ENCODE measurements at places on chromosomes 4 and X. TPM values are rescaled to one million over a fixed set of nuclear protein-coding genes. Genes with fewer than 3 reads are reported as not detected.

UGT2B7 gene
- 0.77 TPM for total RNA-seq

DNA sequence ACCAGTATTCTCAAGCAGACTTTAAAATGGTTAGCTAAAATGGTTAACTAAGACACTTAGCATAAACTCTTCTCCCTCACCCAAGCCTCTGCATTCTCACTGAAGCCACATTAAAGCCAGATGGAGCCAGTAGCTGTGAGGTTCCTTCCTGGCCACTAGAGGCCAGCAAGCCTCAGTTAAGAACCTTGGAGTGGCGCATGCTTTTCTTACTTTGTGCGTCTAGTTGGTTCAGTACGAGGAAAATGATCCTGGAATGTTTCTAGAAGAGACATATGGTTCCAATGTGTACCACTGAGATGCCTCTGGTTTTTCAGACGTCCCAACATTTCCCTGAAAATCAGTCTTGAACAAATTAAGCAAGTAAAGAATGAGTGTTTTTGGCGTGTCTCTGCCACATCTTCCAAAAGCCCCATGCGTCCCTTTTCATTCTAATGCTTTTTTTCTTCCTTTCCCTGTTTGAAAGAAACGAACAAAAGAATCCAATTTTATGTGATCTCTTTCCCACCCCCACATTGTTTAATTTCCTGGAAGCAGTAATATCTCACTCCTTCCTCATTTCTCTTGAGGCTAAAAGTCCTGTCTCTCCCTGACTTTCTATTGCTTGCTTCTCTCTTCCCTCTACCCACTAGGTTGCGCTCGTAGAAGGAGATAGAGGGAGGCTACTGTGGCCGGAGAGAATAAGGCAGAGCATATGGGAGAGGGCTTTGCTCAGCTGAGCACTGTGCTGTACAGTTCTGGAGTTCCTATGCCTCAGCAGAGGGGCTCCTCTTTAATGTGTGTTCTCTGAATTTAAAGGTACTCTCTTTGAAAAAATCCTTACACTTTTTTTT lies 82.9 kb upstream of the TAB3 start:
- H3K36me3 ChIP-seq, result no peaks in the 10 kb centered on the region
- H3K4me1 ChIP-seq, result no peaks in the 10 kb centered on the region
- H3K4me3 ChIP-seq, result no peak overlapping the region
- no peak for DNase-seq

DNA sequence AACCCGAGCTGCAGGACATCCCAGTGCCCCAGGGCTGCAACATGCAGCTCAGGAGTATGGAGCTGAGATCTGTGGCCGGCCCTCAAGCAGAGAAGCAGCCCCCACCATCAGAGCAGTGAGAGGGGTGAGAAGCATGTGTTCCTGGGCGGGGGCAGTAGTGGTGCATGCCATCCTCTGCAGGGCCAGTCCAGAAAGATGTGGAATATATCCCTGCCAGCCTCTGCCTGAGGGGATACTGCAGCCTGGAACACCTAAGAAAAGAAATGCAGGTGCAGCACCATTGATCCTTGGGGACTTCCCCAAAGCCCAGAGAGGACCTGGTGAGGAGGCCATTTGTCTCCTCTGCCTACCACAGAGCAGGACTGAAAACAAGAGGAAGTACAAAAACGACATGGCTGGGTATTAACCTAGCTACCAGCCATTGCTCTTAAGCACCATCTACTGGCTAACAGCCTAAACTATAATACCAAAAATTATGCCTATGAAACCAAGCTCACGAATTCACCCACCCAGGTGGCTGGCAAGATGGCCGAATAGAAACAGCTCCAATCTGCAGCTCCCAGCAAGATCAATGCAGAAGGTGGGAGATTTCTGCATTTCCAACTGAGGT lies 158.8 kb downstream of the ADGRA3 start:
- H3K4me1 ChIP-seq, result no peaks in the 10 kb centered on the region
- H3K27ac ChIP-seq, result no peak overlapping the region
- H3K36me3 ChIP-seq, result no peaks in the 10 kb centered on the region
- no peak for DNase-seq
- H3K27me3 ChIP-seq, result no peaks in the 10 kb centered on the region
- no peak overlapping the region for H3K4me3 ChIP-seq

DNA sequence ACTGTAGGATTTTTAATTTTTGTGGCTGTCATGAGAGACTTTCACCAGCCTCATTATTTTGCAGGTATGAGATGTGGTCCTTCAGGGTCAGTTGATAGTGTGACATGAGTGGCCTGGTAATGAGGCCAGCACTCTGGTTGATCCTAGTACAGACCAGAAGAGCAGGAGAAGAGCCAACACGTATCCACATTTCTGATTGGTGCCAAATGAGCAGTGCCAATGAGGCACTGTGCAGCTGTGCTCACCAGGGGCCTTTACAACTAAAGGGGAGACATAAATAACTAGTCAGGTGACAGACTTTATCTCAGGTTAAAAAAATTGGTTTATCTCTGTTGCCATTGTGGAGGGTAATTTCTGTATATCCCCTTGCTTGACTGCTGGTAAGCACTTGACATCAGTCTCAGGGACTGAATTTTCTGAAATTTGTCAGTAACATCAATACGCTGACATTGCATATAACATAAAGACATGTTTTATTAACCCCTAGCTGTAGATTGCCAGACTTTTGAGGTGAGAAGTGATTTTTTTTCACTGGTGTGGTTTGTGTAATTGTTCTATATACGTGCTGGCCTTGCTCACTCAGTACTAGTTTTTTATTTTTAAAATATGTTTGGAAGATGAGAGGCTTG lies 101.2 kb downstream of the AFF1 start:
- H3K4me1 ChIP-seq, result peaks cover 54% of the 10 kb centered on the region
- no peak overlapping the region for H3K27ac ChIP-seq
- H3K4me3 ChIP-seq, result no peak overlapping the region
- H3K36me3 ChIP-seq, result no peaks in the 10 kb centered on the region

DNA sequence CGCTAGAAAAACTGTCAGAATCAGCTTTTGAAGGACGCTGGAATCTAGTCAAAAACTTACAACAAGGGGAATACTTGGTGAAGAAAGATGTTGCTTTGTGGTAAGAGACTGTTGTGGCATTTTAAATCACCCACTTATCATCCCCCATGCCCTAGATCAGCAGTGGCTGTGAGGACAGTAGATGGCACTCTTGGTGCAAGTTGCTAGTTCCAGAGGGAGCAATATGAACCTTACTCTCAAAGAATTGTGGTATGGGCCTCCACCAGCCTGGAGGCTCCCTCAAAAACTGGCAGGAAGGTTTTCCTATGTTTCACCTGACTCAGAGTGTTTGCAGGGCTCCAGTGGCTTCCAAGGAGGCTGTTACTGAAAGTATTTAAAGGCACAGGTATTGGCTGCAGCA lies 37.7 kb upstream of the SLC16A2 start:
- no peaks in the 10 kb centered on the region for H3K4me1 ChIP-seq
- H3K36me3 ChIP-seq, result no peaks in the 10 kb centered on the region
- no peaks in the 10 kb centered on the region for H3K27me3 ChIP-seq
- DNase-seq, result no peak
- H3K27ac ChIP-seq, result no peak overlapping the region
- no peak overlapping the region for H3K4me3 ChIP-seq

DNA sequence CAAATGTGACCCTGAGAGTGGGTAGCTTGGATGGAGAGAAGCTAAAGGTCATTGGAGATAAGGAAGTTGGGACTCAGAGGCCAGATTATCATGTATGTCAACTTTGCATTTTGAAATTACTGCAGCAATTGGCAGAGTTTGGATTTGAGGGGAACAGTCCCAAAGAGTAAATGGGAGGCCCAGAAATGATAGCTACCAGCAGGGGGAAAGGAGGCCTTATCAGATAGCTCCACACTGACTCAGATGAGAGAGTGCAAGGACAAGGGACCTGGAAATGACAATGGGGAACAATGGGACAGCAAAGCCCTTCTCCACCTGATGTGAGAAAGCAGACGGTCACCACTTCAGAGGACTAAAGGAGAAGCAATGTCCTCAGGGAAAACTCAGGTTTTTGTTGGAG lies 201.5 kb upstream of the JADE1 start:
- no peak overlapping the region for H3K27ac ChIP-seq
- no peak overlapping the region for H3K4me3 ChIP-seq
- H3K36me3 ChIP-seq, result no peaks in the 10 kb centered on the region
- H3K4me1 ChIP-seq, result no peaks in the 10 kb centered on the region
- no peak for DNase-seq

GRCh38 chr4:38411981-38412536 lies 251.9 kb upstream of the KLF3 start:
- no peaks in the 10 kb centered on the region for H3K27me3 ChIP-seq
- no peak for DNase-seq
- peaks cover 17% of the 10 kb centered on the region for H3K4me1 ChIP-seq

GRCh38 chr4:154939851-154940250 lies 158.8 kb downstream of the RBM46 start:
- DNase-seq, result no peak
- no peak overlapping the region for H3K27ac ChIP-seq
- H3K4me3 ChIP-seq, result no peak overlapping the region
- no peaks in the 10 kb centered on the region for H3K4me1 ChIP-seq
- H3K27me3 ChIP-seq, result no peaks in the 10 kb centered on the region

DNA sequence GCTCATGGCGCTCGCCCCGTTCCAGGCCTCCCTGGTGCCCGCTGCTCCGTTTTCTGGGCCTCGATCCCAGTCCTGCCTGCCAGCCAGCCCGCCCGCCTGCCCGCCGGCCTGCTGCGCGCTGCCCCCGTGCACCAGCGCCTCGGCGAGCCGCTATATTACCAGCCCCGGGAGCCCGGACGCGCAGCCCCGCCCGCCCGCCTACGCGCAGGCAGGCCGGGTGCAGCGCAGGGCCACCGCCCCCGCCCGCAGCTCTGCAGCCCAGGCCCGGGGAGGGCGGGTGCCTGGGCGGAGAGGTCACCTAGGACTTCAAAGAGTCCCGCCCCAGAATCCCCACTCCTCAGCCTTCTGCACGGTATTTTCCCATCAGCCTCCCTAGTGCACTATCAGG lies at the start of gene MAOB:
TSS of gene MAOB (minus strand) at position 157 of the 388 bp plus-strand sequence. CDS start at position 6, 151 bp downstream.
- H3K27me3 ChIP-seq, result no peaks in the 10 kb centered on the region
- no peak within 1 kb of the TSS for H3K27ac ChIP-seq
- no peak within 1 kb of the TSS for H3K4me3 ChIP-seq
- no peak for DNase-seq

DNA sequence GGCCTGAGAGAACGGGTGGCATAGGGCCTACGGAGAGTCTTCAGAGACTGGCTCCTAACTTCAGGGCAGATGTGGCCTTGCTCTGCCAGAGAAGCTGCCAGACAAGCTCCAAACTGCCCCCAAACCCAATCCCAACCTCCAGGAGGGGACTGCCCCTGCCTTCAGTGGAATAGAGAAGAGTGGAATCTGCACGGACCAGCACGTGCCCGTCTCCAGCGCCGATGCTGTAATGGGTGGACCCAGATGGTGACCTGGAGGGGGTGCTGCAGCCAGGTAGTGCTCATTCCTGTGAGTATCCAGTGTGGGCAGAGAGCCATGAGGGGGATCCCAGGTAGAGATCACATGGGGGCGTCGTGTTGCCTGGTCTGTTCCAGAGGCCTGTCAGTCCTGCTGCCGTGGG lies 73.2 kb upstream of the NKX1-1 start:
- no peak overlapping the region for H3K4me3 ChIP-seq
- H3K27ac ChIP-seq, result no peak overlapping the region
- no peak for DNase-seq

DNA sequence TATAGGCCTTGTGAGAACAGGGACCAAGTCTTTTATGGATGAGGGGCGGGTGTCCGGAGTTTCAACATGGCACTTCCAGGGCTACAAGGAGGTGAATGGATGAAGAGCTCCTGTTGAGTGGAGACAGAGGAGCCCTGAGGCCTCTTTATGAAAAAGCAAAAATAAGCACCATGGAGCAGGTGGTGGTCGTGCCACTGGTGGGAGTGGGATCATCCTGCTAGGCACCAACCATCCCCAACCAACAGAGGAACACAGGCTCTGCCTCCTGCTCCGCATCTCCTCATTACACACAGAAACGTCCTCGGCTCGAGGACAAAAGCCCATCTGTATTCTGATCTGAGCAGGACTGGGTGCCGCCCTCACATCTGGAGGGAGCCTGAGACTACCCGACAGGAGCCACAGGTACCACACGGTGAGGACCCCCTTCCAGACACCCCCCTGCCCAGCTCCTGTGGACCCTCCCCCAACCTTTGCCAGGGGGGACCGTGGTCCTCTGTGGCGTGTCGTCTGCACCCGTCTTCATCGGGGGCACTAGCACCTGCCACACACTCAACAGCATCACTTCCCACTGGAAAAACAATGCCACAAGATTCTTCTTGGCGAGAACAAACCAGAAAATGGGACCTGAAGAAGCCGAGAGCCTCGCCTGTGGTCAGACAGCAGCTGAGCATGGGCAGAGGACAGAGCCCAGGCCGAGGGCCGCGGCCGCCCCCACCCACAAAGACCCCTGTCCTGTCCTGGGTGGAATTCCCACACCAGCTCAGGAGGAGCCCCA lies 3.9 kb upstream of the PDE6B start:
- no peak for DNase-seq
- H3K27me3 ChIP-seq, result no peaks in the 10 kb centered on the region
- no peaks in the 10 kb centered on the region for H3K36me3 ChIP-seq
- no peak overlapping the region for H3K27ac ChIP-seq
- no peaks in the 10 kb centered on the region for H3K4me1 ChIP-seq
- no peak overlapping the region for H3K4me3 ChIP-seq

DNA sequence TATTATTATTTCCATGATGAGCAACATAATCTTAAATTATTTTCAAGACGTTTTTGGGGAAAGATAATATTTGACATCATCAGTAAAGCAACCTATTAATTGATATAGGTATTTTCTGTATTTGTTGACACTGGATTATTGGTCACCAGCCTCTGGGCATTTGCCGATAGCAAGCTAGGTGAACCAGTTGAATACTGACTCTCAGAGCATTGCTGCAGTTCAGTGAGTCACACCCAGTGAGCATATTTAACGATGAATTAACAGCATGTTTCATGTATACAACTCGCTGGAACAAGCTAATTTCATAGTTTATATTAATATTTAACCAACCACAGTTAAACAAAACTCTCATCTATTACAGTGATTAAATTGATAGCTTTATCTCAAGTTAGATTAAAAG lies 1006.0 kb upstream of the DIAPH2 start:
- H3K4me3 ChIP-seq, result no peak overlapping the region
- H3K27ac ChIP-seq, result no peak overlapping the region
- H3K27me3 ChIP-seq, result no peaks in the 10 kb centered on the region
- no peaks in the 10 kb centered on the region for H3K4me1 ChIP-seq
- DNase-seq, result no peak
- no peaks in the 10 kb centered on the region for H3K36me3 ChIP-seq

- no peaks in the 10 kb centered on the region for H3K27me3 ChIP-seq
- H3K36me3 ChIP-seq, result no peaks in the 10 kb centered on the region
- H3K4me3 ChIP-seq, result no peak overlapping the region
- H3K4me1 ChIP-seq, result no peaks in the 10 kb centered on the region
Measured at GRCh38 chr4:143240939-143241679, 56.4 kb downstream of the USP38 start.

GRCh38 chrX:79176028-79176427 lies 31.5 kb downstream of the GPR174 start:
- no peak for DNase-seq
- no peaks in the 10 kb centered on the region for H3K27me3 ChIP-seq
- no peaks in the 10 kb centered on the region for H3K36me3 ChIP-seq
- H3K4me1 ChIP-seq, result no peaks in the 10 kb centered on the region
- no peak overlapping the region for H3K4me3 ChIP-seq
